ENCODE measurements at places on chromosomes 7 and 10.

GRCh38 chr10:124616040-124616835 lies 127.9 kb downstream of the FAM53B start:
- DNase-seq: no peak

DNA sequence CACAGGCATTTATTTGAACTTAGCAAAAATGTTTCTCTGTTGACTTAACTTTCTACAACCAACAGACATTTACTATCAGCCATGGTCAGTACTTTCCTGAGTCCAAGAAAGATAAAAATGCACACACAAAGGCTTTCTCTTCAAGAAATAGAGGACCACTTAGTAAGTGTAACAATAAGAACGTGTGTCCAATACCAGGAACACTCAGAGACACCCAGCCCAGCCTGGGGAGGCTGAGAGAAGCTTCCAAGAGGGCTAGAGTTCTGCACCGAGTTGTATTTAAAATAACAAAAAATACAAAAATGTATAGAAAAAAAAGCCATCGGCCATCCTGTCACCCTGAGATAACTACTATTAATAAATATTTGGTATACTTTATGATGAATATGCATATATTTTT lies 35.8 kb downstream of the VSTM4 start:
- DNase-seq: no peak

GRCh38 chr10:10513898-10514297 lies 503.8 kb upstream of the CELF2 start:
- DNase-seq: no peak

GRCh38 chr10:104318326-104318725 lies 19.9 kb downstream of the ITPRIP start:
- no peak for DNase-seq

GRCh38 chr7:101410743-101411507 lies 48.2 kb downstream of the COL26A1 start:
- no peak for DNase-seq

- DNase-seq: no peak
Observed at GRCh38 chr7:1548438-1548831, 7.6 kb downstream of the TMEM184A start.

DNA sequence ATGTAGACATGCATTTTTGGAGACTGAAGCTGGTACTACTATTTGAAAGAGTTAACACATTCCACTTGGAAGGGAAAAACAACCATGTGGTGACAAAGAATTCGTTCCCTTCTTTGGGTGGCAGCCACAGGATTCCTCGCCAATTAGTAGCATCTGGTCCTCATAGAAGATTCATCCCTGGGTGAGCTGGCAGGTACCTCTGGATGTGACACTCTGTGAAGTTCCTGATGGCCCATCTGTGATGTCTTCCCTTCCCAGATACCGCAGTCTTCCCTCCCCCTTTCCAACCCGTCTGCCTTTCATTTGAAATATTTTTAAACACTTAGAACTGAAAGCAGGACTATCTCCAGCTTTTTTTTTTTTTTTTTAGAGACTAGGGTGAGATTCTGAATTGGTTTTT lies 569.5 kb downstream of the TYW1 start:
- DNase-seq: no peak

DNA sequence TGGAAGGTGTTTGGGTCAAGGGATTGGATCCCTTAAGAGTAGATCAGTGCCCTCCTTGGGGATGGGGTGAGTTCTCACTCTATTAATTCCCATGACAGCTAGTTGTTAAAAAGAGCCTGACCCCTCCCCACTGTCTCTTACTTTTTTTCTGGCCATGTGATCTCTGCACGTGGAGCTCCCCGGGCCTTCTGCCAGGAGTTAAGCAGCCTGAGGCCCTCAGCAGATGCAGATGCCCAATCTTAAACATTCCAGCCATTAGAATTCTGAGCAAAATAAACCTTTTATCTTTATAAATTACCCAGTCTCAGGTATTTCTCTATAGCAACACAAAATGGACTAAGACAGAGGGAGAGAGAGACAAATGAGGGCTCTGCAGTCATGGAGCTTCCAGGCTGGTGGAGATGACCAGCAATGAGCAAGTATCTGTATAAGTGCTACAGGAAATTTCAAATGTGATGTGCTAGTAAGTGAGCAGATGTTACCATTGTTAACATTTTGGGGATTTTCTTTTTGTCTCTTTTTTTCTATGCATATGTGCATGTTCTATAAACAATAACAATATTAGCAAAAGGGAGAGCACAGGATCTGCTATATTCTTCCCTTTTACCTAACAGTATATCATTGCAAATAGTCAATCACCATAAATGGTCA lies 26.7 kb downstream of the PLPP4 start:
- no peak for DNase-seq

GRCh38 chr10:100662067-100662466 lies 83.3 kb upstream of the PAX2 start:
- DNase-seq: no peak

- no peak for DNase-seq
Observed at GRCh38 chr10:101856626-101857025, 13.0 kb upstream of the KCNIP2 start.

DNA sequence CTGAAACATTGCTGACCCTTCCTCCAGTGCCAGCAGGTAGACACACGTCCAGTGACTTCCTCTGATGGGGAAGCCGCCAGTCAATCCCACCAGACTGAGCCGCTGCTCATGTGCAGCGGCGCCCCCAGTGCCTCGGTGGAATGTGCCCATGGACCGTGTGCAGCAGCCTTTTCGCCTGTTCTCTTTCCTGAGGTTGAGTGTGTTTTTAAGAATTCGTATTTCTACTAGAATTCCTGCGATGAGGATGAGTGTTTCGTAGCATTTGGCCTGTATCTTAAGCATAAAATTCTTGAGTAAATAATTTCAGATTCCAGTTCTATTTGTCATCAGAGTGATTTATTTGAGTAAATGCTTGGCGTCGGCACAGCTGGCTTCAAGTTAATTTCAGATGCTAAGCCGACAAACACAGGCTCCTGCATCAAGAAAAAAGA lies 35.4 kb downstream of the BNIP3 start:
- DNase-seq: no peak

DNA sequence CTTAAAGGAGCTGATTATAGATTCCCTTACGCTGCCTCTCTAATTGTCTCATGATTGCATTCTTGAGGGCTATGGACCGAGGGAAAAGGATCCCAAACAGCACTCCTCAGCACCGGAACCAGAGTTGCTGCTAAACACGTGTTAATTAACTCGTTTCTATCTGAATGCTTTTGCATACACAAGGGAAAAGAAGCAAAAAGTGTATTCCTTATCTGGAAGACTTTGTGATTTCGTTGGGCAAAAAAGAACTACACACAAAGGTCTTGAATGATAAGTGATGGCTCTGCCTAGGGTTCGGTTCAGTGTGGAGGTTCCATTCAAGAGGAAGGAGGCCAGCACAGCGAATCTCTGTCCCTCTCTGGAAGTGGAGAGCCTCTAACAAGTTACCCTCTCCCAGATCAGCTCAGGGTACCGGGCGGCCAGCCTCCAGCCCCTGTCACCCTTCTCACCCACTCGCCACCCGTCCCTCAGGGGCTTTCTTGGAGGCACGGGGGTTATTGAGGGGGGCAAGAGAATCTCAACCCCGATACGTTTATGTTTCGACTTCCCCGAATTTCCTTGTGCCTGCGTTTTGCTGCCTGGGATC lies 515 bp upstream of the SLC4A2 start:
- DNase-seq: peak; percentile 40

DNA sequence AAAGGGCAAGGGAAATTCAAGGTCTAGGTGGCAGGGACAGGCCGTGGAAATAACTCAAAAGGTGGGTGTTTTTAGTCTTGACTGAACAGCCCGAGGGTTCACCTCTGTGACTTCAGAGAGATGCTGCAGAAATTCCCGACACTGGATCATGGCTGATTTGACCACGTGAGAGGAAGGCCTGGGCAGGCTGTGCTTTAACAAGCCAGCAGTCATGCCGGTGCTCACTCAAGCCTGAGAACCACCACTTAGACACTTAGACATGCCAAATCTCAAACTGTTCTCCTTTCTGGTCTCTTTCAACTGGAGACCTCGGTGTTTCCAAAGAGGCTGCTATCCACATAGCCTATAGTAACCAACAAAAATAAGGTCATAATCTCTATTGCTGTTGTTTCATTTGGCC lies 15.4 kb downstream of the TECTB start:
- no peak for DNase-seq

- DNase-seq: no peak
Observed at GRCh38 chr10:61285749-61286148, 167.4 kb downstream of the TMEM26 start.

DNA sequence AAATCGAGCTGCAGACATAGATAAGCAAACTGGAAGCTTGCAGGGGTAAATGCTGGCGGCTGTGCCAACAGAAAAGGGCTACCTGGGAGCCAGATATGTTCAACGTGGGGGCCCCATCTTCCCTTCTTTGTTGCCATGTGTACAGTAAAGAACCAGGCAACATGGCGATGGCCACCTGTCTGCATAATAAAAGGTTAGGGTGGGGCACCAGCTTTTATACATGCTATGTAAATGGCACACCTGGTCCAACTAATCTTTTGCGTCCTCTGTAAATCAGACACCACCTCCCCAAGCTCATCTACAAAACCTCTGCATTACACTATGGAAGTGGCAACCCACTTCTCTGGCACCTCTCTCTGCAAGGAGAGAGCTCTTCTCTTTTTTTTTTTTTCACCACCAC lies 13.9 kb downstream of the BUD31 start:
- peak; percentile 69 for DNase-seq

DNA sequence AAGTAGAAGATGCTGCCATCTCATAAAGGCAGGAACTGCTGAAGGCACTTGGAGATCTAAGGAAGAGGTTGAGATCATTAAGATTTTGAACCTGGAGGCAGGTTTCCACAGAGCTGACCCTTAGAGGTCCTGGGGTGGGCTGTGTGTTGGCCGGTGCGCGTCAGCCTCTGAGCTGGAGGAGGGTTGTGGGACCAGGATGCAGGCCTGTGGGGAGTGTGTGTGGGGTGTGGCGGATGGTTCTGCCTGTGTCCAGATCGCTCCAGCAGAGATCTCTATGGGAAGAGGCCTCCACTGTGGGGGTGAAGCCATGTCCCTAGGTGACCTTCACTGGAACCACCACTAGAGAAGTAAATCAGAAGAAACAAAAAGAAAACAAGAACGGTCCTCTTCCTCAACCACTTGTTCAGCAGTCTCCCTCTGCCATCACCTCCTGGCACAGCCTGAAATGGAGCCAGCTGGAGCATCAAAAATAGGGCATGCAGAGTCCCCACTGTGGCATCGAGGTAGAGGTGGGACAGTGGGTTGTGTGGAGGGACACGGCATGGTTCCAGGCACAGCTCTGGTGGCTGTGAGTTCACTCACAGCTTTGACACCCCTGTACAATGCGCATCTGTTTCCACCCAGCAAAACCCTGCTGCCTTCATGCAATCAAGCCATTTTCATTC lies 453.8 kb downstream of the TCERG1L start:
- DNase-seq: no peak

DNA sequence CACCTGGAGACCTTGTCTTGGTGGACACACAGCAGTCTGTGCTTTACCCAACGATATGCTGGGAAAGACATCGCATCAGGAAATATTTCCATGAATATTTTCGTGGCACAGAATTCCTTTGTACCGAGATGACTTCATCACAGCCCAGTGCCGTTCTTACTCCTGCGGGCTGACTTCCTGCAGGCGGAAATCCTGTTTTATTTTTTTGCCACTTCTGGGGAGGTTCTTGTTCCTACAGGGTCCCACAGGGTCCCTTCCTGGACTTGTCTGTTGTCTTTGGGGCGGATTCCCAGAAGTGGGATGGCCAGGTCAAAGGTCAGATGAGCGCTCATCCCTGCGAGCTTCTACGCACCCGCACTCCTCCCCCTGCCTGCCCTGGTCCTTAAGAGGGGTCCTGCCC lies 86.5 kb downstream of the DNAJB6 start:
- no peak for DNase-seq

GRCh38 chr7:122143376-122143750 lies 686 bp downstream of the AASS start:
- DNase-seq: peak; percentile 19

Measured in NCI-H345 (cell line).